ENCODE measurements at places on chromosomes 6 and 20.

DNA sequence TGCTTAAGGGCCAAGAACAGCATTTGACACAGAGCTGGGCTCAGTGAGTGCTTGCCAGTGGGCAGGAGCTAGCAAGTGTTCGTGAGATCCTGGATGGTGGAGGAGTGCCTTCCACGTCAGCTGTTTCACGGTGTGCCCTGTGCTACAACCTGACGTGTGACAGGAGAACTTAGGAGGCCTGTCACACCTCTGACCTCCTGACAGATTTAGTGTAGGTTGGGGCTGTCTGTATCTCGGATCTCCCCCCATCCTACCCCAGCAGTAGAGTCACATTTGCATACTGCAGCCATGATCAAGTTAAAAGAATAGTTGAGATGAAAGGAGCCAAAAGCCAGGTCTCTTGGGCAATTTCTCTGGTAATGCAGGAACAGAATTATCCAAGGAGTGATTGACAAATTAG, 200.8 kb upstream of the CHD6 start:
- DNase-seq, result no peak

DNA sequence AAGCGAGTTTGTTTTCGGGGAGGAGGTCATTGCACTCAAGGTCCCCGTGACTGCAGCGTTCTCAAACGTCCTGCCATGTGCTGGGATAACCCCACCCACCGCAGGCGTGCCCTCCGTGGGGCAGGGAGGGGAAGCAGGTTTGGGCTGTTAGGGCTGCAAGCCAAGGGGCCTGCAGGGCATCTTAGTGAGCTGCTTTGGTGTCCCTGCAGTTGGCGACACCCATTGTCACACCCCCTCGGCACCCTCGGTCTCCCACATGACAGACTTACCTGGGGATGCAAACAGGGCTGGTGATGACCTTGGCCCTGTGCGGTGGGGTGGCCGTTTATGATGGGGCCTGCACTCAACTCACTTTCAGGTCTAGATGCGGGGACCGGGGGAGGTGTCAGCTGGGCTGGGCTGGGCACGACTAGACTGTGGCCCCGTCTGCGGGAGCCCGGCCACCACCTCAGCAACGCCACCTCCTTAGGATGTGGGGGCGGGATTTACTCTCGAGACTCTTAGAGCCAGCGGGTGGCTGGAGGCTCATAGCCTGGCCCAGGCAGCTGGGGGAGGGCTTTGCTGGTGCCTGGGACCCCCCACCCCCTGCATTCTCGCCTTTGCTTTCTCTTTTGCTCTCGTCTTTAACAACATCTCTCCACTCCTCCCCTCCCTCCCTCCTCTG, 6.5 kb upstream of the GATA5 start:
- no peak for DNase-seq

- no peak for DNase-seq
Measured at GRCh38 chr20:24977797-24978196, 14.8 kb downstream of the APMAP start.

DNA sequence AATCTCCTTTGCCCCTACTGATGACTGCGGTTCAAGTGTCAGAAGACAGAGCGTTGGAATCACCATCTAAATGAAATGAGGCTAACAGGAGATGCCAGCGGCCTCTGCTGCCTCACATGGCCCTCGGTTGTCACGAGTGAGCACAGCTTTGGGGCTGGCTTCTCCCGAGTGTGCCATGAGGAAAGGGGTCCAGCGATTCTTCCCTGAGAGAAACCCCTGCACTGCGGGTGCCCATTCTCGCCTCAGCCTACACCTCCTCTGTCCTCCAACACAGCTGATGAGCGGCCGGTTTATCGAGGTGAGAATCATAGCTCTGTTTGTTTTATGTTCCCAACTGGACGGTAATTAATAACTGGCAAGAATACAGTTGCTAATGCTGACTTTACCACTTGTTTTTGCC, 144.7 kb upstream of the RPS6KA2 start:
- no peak for DNase-seq

- DNase-seq, result no peak
Measured at GRCh38 chr6:109902870-109903269, 75.2 kb upstream of the GPR6 start.

DNA sequence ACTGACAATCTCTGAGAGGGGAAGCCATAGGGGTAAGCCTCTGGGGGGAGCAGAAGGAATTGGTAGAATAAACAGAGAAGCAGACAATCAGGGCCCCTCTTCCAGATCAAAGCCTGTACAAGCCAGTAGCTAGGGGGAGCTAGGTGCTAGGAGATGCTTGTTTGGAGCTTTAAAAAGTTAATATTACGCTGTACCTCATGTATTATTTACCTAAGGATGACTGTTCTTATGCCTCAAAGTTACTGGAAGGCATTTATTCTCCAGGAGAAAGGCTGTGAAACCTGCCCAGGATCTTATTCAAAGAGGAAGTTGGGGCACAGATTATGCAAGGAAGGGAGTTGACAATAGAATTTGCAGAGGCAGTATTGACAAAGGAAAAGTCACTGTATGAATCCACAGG, 111.8 kb upstream of the SLC35F1 start:
- no peak for DNase-seq

DNA sequence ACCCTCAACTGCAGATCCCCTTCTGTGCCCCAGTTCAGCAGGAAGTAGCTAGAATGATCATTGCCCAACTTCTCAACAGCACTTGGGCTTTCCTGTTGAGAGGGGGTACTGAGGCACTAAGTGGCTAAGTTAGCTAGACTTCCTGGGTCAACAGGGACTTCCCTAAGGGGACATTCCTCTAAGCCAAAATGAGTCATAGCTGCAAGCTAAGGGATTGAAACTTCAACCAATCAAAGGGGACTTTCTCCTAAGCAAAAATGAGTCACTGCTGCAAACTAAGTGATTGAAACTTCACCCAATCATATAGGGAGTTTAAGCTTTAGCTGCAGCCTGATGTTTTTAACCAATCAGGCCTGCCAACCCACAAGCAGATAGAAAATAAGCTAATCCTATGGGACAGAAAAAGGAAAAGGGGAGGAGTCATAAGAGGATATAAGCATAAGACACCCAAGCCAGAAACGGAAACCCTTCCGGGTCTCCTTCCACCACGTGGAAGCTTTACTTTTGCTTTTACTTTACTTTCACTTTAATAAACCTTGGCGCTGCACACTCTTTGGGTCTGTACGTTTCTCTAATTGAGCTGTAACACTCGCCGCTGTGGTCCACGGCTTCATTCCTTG, 659.0 kb upstream of the HS3ST5 start:
- no peak for DNase-seq

DNA sequence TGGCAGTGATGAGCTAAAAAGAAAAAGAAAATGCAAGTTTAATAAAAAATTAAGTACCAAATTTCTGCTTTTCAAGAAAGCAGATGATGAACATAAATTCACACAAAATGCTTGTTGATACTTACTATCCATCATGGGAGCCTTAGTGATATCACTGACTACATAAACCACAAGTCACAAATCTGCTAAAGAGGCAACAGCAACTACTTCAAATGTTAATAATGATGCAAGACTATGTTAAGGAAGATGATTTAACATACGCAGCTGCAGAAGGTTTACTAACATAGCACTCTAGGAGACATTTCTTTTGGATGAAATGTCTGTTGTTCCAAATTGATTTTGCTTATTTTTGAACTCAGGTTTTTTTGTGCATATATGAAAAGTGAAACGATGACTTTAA, 18.6 kb downstream of the FYN start:
- no peak for DNase-seq

- no peak for DNase-seq
Measured at GRCh38 chr6:4781426-4781825, 5.2 kb downstream of the CDYL start.

- DNase-seq, result no peak
Measured at GRCh38 chr6:170176898-170177771, 113.7 kb downstream of the DLL1 start.

DNA sequence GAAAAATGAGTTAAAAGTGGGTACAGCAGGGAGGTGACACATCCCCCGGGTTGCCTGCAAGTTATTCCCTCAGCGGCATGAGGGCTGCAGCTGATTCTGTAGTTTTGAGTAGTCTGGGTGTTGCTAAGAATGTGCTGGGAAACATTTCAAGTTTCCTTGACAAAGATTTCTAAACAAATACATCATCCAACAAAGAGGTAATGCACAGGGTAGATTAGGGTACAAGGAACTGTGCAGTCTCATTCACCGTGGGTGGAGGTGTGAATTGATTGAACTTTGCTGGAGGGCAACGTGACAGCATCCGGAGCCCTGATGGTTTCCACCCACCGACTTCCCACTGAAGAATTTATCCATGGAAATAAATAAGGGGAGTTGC, 21.8 kb downstream of the CASS4 start:
- peak; percentile 52 for DNase-seq

- DNase-seq, result peak; percentile 36
Measured at GRCh38 chr6:52995913-52996645, 995 bp upstream of the GSTA4 start.

- no peak for DNase-seq
Measured at GRCh38 chr20:22402550-22402949, 181.8 kb downstream of the FOXA2 start.

- DNase-seq, result no peak
Measured at GRCh38 chr6:14243597-14243996, 126.0 kb downstream of the CD83 start.

DNA sequence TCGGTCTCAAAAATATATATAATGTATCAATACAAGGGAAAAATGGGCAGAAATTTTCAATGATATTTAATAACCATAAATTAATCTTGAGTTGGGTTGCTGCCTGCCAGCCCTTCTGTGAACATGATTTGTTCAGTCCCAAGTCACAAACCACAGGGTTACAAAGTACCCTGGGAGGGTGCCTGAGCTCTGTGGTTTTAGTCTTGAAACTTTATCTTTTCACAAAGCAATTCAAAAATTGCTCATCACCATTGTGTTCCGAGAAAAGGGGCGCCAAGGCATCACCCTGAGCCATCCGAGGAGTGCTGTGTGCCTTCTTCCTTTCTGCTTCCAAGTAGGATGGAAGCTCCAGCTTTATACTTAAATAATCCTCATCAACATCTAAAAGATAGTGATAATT, 141.6 kb upstream of the AKAP12 start:
- no peak for DNase-seq

GRCh38 chr20:11076434-11077105, 402.8 kb upstream of the JAG1 start:
- DNase-seq, result no peak

DNA sequence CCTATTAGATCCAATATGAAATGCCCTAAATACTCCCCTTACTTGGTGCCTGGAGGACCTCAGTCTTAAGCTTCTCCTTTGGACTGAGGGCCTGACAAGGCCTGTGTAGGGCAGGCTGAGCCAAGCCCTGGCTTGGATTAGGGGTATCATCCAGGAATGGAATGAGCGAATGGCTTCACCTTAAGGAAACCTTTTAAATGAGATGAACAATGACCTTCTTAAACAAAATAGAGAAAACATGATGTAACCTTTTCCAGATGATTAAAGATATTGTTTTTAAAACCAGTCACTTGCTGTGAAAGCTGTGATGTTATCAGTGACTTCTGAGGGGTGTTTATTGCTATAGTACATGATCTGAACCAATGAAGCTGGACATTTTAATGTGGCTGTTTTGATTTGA, 55.5 kb downstream of the TRAF3IP2 start:
- DNase-seq, result no peak

DNA sequence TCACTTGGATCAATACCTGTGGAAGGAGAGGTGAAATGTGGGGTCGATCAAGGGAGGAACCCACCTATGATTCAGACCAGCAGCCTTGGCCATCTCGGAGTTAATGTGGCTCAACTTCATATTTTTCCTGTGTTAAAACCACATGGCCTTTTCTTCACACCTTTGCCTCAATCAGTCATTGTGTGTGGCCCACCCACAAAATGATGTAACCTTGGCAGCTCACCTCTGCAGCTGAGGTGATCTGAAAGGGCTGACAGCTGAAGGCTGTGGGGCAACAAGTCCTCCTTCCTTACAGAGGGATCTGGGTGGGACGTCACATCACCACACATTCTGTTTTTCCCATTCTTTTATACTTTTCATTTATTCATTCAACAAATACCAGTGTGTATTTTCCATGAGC, 357.1 kb upstream of the HSF2 start:
- no peak for DNase-seq

GRCh38 chr20:597560-597959, 12.5 kb downstream of the TCF15 start:
- DNase-seq, result no peak

DNA sequence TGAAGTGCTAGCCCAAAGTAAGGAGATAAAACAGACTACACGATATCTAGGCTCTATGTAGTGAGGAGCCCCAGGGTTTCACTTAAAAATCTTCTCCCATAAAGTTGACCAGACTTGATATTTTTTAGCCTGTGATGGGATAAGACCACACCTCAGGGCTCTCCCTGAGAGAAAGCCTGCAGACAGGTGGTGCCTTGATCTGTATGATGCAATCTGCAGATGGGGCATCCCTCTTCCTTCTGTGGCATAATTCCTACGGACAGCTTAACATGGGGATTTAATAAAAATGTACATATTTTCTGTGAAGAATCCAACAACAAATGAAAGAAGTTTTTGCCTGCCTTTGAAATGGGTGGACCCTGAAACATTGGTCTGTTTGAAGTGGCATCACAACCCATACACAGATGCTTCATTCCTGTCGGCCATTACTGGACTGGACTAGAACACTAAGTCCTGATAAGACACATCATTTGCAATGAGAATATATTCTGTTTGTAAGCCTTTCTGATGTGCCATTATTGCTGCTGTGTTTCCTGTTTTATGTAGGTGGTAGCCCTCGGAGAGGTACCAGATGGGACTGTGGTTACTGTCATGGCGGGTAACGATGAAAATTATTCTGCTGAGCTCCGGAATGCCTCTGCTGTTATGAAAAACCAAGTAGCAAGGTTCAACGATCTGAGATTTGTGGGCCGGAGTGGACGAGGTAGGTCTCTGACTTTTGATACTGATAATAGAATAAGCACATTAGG, 53.8 kb upstream of the SUPT3H start:
- DNase-seq, result no peak

DNA sequence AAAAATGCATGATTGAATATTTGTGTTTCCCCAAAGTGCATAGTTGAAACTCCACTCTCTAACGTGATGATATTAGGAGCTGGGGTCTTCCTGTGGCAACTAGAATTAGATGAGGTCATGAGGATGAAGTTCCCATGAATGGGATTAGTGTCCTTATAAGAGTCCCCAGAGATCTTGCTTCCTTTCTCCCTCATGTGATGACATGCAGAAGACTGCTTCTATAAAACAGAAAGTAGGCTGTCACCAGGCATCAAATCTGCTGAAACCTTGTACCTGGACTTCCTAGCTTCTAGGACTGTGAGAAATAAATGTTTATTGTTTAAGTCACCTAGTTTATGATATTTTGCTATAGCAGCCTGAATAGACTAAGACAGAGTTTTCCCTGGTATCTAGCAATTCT, 586.5 kb upstream of the EPHA7 start:
- no peak for DNase-seq

GRCh38 chr6:45920819-45921511, 94.7 kb downstream of the CLIC5 start:
- no peak for DNase-seq

- DNase-seq, result no peak
Measured at GRCh38 chr6:158819977-158820622, 932 bp upstream of the EZR start.

All from CD4-positive, alpha-beta T cell treated with Interleukin-4 for 1 hour (primary cell).